ENCODE measurements at places on chromosomes 12 and 14. TPM values are rescaled to one million over a fixed set of nuclear protein-coding genes. Genes with fewer than 3 reads are reported as not detected.
A peak's percentile ranks its signal among the peaks of the same experiment; 100 is the strongest.

DNA sequence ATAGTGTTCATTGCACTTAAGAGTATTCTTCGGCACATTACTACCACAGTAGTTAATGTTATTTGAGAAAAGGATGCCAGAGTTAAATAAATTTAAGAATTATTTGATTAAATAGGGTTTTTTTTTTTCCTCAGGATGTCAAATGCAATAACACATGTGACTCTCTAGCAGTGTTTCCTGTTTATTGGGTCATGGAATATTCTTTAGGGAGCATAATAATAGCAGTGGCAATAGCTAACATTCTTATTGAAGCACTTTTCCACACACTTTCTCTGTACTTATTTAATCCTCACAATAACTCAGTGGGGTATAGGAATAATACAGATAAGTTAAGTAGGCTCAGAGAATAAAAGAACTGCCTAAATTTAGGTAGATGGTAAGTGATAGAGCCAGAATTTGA, 44.3 kb downstream of the SCYL2 start:
- no peak for DNase-seq

GRCh38 chr14:32588448-32589320, 259.6 kb downstream of the AKAP6 start:
- DNase-seq = no peak

DNA sequence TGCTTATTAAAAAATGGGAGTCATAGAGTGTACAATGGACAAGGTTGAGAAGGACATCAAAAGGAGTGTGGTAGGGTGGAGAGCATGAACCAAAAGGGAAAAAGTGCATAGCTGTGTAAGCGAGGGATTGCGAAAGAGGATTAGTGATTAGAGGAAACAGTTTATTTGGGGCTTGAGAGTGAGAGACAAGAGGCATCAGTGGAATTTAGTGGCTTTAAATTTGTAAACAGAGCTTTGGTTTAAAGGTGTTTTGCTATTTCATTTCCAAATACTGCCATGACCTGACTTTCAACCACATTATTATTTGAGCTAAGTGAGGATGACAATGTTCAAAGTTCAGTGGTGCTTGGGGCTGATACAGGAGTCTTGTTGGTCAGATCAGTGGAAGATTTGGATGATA, 53.4 kb downstream of the SLC16A7 start:
- no peak for DNase-seq

Gene RAD51AP1
- total RNA-seq = 1.4 TPM

DNA sequence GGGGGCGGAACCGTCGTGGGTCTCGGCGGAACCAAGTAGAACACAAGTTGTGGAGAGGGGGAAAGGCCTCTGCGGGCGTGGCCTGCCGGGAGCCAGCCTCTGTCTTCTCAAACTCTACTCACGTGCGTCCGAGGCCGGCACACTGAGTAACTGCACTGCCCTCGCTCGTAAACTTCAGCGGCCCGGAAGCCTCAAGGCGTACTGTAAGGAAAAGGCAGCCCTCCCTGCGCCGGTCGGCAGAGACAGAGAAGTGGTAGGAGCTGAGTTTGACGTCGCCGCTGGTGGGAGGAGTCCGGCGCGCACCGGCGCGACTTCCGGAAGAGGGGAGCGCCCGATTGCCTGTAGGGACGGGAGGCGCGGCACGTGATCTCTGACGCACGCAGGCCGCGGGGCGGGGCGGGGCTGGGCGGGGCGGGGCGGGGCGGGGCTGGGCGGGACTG, at the start of gene FBXO33:
TSS of gene FBXO33 (minus strand) at position 255 of the 440 bp plus-strand sequence. CDS start 271 bp downstream, outside the sequence.
- peak; percentile 97 for DNase-seq

- no peak for DNase-seq
Measured at GRCh38 chr12:105897311-105897725, 241.4 kb downstream of the NUAK1 start.

DNA sequence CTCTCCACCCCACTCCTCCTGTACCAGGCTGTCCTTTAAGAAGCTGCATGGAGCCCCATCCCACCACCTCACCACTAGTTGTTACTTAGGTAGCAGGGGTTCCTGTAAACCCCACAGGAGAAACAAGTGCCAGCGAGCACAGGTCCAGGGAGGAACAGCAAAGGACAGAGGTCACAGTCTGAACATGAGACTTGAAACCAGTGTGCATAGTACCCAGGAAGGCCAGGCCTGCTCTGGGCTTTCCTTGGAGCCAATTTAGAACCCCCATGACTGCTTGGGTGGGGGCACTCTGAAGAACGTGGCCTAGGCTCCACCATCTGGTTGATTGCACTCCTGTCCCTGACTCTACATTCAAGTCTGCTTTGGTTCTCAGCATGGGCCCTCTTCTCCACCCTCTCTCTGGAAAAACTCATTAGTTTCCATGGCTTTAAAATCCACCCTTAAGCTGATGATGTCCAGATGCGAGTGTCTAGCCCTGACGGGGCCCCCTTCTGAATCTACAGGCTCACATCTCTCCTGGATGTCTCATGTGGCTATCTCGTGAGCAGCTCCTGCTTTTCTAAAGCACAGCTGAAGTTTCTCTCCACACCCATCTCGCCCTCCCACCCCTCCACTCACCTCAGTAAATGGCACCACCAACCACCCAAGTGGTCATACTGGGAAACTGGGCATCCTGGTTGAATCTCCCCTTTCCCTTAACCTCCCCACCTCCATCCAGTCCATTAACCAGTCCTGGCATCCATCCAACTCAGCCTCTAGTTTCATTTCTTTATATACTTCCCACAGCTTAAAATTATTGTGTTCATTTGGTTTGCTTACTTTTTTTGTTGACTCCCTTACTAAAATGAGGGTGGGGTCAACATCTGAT, 8.4 kb downstream of the KRT3 start:
- DNase-seq = no peak

Gene C3AR1
- total RNA-seq = 21.8 TPM

Gene KCNA5
- 0.45 TPM for total RNA-seq

DNA sequence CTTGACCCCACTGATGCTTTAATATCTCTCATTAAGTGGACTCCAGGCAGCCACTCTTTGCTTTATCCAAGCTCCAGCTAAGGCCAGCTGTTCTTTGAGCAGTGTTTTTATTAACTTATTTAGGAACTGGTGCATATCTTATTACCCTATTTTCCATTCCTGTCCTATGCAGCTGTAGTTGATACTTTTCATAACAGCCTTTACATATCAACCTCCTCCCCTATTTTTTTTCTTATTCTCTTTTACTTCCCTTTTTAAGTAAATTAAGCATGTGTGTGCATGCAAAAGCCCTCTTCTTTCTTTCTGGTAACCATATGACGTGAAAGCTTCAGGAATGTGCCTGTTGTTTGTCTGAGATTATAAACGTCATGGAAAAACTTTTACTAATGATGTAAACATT, 121.2 kb downstream of the PTPRQ start:
- DNase-seq = no peak

Gene TEX52
- not detected for total RNA-seq

DNA sequence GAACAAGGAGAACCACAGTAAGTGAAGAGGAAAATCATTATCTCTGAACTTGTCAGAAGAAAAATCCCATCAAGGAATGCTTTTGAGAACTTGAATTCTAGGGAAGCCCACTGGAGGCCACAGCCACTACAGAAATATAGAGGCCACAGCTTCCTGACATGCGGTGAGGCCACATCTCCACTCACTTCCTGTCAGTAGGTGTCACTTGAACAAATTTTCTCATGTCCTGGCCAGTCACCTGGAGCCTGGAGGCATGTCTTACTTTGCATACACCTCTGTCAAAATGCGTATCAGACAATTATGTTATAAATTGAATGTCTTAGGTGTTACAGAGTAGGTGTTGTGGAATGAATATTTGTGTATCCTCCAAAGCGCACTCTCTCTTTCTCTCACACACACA, 370.3 kb downstream of the DAD1 start:
- no peak for DNase-seq

Gene IL26
- not detected for total RNA-seq

Gene FZD10
- total RNA-seq = 1.5 TPM

- no peak for DNase-seq
Measured at GRCh38 chr12:119019166-119019565, 37.8 kb downstream of the SRRM4 start.

Gene SYCP3
- total RNA-seq = not detected

DNA sequence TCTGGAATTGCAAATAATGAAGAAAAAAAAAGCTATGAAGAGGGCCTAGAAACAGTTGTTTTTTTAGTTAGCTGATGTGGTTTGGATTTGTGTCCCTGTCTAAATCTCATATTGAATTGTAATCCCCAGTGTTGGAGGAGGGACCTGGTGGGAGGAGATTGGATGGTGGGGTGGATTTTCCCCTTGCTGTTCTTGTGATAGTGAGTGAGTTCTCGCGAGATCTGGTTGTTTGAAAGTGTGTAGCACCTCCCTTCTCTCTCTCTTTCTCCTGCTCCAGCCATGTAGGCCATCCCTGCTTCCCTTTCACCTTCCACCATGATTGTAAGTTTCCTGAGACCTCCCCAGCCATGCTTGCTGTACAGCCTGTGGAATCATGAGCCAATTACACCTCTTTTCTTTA, 126.1 kb downstream of the ASCL4 start:
- DNase-seq = no peak

GRCh38 chr14:50388256-50388931, 8.3 kb downstream of the CDKL1 start:
- DNase-seq = no peak

Gene GPR137C
- 1.1 TPM for total RNA-seq

GRCh38 chr12:22118238-22118790, 72.3 kb downstream of the CMAS start:
- DNase-seq = no peak

DNA sequence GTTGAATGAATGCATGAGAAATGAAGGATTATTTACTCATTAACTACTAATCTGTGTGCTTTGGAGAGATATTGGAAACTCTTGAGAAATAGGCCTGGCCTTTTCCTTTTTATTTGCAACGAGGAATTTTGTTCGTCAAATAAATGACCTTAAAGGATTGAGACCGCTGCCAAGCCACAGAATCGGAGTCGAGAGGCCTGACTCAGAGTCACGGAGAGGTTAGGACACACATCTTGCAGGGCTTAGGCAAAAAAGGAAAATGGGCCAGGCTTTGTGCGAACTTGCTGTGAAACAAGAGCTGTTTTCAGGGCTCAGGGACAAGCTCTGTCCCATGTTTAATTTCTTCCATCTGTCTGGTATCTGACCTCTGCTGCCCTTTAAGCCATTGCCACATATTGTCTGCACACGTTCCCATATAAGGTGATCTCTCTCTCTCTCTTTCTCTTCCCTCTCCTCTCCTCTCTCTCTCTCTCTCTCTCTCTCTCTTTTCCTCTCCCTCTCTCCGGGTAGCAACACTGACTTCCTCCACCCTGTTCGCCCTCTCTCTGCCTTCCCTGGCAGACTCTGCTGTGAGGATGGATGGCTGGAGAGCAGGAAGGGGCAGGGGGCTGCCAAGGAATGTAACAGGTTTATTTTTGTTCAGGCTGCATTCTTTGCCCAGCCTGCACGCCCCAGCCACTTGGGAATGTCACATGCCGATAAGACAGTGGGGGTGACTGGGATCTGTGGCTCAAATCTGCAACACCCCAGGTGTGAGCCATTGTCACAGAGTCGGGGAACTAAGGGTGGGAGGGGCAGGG, 14.9 kb upstream of the IFT81 start:
- DNase-seq = peak; percentile 89

Gene FSCB
- 0.36 TPM for total RNA-seq

- no peak for DNase-seq
Measured at GRCh38 chr14:65478596-65478995, 66.1 kb downstream of the FUT8 start.

- no peak for DNase-seq
Measured at GRCh38 chr14:94320243-94320642, 2.9 kb downstream of the SERPINA6 start.

DNA sequence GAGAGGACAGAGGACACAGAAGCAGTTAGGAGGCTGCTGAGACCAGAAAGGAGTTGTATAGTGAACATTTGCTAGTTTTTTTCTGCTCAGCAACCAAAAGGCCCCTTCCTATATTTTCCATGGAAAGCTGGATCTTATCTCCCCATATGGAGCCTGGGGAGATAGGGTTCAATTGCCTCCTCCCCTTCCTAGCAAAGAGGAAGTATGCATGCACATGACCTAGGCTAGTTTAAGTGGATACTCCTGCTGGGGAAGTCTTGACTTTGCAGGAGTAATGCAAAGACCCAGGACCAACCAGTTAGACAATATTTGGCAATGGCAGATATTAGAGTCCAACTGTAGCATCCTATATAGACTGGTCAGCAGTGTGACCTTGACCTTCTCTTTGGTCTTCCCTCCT, 15.1 kb downstream of the CHD8 start:
- no peak for DNase-seq

DNA sequence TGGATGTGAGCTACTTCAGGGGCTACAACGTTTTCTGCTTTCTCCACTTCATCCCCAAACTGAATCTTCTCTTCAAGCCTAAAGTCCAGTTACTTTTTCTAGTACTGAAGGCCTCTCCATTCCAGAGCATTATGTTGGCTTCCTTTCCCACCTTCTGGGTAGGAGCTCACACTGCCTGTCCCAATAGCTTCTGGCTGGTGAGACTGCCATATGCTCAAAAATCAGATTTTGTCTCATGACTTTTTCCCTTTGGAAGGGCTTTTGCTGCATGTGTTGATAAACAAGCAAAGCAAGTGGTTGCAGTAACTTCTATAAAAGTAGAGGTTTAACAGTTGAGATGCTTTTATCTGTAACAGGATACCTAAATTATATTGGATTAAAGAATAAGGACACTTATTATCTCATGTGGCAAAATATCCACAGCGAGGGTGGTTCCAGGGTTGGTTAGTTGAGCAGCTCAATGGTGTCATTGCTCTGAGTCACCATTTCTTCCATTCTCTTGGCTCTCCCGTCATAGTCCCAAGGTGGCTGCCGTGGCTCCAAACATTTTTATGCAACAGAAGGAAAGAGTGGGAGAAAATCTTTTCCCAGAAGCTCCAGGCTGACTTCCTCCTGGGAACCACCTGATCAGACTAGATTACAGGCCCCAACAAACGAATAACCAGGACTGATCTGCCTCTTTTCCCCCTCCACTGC, 15.1 kb upstream of the PPFIBP1 start:
- DNase-seq = no peak

GRCh38 chr12:40262657-40263056, 37.9 kb downstream of the LRRK2 start:
- DNase-seq = no peak

- DNase-seq = no peak
Measured at GRCh38 chr12:47095446-47096236, 15.9 kb upstream of the AMIGO2 start.

GRCh38 chr12:105554223-105554678, 223.8 kb downstream of the C12orf75 start:
- no peak for DNase-seq

DNA sequence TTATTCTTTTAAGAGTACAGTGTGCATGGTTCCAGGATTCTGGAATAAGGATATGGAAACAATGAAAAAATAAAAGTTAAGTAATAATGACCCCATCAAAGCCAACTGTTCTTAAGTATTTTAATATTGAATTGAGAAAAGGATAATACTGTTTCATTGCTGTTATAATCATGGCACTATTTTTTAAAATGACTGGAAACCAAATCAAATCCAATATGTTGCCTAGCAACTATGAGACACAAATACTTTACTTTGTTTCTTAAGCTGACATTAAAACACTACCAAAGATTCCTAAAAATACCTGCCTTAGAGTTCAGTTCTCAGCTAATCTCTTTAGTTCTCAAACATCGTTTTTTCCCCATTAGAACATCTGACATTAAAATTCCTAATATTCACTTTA, 66.4 kb upstream of the OTOGL start:
- DNase-seq = no peak

- DNase-seq = peak; percentile 99
Measured at GRCh38 chr14:54509546-54510501, at the start of gene CGRRF1. Gene CGRRF1, plus strand, starts transcription at chr14:54509906. Its CDS starts 54 bp downstream, at chr14:54509960.

Data from sciatic nerve (tissue), 2 donors.